Dorsolateral prefrontal cortex (tissue), 122 donors: ENCODE measurements at places on chromosomes 1 and 21. TPM values are rescaled to one million over a fixed set of nuclear protein-coding genes. Genes with fewer than 3 reads are reported as not detected.

DNA sequence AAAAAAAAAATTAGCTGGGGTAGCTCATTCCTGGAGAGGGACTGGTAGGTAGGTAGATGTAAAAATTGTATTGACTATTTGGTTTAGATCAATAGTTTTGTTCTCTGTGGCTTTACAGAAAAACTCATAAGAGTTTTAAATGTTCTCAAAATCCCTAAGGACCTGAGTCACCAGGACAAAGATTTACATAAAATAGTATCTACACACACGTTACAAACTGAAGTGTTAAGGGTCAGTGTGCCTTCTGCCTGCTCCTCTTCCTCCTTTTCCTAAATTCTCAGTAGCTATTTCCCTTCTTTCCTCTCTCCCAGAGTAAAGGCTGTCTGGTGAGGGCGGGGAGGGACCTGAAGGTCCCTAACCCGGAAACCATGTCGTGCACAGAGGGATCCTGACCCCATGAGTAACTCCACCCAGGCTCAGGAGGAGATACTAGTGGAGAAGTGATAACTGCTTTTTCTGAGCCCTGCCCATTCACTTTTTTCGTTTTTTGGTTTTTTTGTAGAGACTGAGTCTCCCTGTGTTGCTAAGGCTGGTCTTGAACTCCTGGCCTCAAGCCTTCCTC is 8.1 kb downstream of the PLEKHM2 start:
- no peak for DNase-seq

- no peak for DNase-seq
Observed at GRCh38 chr1:8988618-8988967, 37.6 kb downstream of the SLC2A7 start.

DNA sequence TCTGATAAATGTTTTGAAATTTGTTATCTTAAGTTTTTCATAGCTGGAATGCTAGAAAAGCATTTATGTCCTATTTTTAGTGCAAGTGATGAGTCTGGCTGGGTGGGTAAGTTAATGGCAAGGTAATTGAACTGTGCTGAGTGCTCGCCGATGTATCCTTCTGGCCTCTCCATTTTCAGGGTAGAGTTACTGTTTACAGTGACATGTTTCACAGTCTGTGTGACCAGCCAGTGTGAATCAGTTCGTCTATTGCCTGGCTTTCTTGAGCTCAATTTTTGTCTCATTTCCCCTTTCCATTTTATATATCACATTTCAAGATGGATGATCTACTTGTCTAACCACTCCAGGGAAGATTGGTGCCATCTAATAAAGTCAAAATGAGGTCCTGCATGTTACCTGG is 44.1 kb downstream of the ITSN1 start:
- no peak for DNase-seq

GRCh38 chr1:157193702-157194391 is 55.7 kb upstream of the ETV3 start:
- DNase-seq = peak; percentile 72

- DNase-seq = no peak
Observed at GRCh38 chr1:90434460-90434859, 282.6 kb downstream of the BARHL2 start.

DNA sequence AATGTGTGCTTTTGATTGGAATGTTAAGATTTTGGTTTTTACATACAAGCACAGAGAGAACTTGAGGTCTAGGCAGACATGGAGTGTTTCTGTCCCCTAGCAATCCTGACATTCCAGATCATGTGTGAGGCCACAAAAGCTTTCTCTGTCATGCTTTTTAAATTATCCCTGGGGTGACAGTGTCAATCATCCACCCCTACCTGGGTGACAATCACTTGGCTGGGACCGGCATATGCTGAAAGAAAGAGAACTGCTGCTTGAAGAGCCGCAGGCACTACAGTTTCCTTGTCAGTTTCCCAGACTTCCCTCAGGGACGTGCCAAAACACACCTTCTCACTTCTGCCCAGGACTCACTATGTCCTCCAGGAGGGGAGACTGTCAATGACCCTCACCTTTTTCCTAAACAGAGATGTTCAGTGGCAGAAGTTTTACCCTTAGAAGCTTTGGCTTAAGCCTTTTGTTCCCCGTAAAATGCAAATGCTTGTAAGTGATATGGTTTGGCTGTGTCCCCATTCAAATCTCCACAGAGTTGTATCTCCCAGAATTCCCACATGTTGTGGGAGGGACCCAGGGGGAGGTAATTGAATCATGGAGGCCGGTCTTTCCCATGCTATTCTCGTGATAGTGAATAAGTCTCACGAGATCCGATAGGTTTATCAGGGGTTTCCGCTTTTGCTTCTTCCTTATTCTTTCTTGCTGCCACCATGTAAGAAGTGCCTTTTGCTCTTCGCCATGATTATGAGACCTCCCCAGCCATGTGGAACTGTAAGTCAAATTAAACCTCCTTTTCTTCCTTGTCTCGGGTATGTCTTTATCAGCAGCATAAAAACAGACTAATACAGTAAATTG is 217.4 kb downstream of the FGGY start:
- DNase-seq = no peak

DNA sequence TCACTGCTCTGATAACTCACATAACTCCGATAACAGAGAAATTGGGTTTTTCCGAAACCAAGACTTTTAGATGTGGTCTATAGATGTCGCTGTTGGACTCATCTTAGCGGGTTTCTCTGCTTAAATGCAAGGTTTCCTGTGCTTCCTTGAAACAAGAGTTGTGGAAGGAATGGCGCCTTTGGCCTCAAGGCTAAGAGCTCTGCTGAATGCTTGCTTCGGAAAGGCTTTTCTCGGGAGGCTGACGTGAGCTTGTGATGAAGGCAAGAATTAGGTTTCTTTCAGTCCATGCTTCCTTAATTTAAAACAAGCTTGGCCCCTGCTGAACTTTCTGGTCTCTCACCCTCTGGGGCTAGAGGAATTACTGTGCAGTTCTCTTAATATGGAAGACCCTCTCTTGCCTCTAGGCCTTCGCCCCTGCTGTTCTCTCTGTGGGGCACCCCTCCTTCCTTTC is 113.5 kb downstream of the MAP3K21 start:
- DNase-seq = no peak

- DNase-seq = no peak
Observed at GRCh38 chr1:239899747-239900146, 191.9 kb upstream of the FMN2 start.

Gene ZNF496
- 28.7 TPM for total RNA-seq

Gene MLLT11
- total RNA-seq = 83.3 TPM
